ENCODE measurements at places on chromosomes 11 and 22.
A peak's percentile ranks its signal among the peaks of the same experiment; 100 is the strongest.

- DNase-seq: no peak
These were observed 24.7 kb downstream of the IGLL5 start for GRCh38 chr22:22912135-22912987.

DNA sequence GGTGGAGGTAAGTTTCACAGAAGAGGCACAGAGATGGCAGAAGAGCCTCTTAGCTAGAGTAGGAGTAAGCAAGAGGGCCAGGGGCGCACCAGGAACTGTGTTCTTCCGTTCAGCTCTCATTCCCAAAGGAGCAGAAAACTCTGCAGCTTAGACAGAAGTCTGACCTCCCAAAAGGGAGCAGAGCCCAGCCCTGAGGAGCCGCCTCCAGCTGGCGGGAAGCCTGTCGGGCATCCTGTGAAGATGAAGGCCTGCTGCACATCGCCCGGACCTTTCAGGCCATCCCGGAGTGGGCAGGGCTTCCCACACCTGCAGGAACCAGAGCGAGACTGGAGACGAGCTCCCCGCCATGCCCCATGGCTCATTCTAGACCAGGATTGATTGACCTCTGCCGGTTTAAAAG, 1102.8 kb downstream of the BRD1 start:
- no peak for DNase-seq

DNA sequence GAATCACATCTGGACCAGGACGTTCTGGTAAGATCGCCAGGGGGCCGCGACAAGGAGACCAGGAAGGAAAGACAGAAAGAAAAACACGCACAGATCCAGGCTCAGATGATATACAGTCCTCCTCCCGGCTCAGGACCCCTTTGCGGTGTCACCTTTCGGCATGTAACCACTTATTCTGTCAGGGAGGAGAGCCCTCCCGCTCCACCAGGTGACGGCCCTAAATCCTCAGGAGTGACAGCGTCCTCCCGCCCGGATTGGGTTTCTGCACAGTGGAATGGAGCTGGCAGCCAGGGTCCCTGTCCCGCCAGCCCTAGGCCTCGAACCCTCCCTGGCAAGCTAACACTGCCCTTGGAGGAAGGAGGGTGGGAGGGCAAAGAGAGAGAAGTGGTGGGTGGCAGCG, 24.3 kb upstream of the KCNQ1OT1 start:
- no peak for DNase-seq

GRCh38 chr22:17789379-17790200, 15.3 kb upstream of the BID start:
- DNase-seq: no peak

GRCh38 chr22:40463683-40464082, 93.3 kb downstream of the SGSM3 start:
- no peak for DNase-seq

- DNase-seq: no peak
These were observed 11.3 kb upstream of the SMIM38 start for GRCh38 chr11:69144316-69145049.

- DNase-seq: no peak
These were observed 62.3 kb downstream of the GAB2 start for GRCh38 chr11:78355309-78355705.

GRCh38 chr22:29702000-29702930, 17.5 kb upstream of the CABP7 start:
- no peak for DNase-seq

GRCh38 chr22:36385491-36386350, 2.0 kb downstream of the MYH9 start:
- no peak for DNase-seq

- no peak for DNase-seq
These were observed 274.7 kb downstream of the NXPE2 start for GRCh38 chr11:114953039-114953438.

- no peak for DNase-seq
These were observed 3.5 kb upstream of the PIK3C2A start for GRCh38 chr11:17211286-17211685.

GRCh38 chr11:14971865-14972580, at the start of gene CALCA:
CALCA (minus strand) TSS chr11:14972351; CDS start chr11:14971192, 1,159 bp downstream.
- peak; percentile 5 for DNase-seq

DNA sequence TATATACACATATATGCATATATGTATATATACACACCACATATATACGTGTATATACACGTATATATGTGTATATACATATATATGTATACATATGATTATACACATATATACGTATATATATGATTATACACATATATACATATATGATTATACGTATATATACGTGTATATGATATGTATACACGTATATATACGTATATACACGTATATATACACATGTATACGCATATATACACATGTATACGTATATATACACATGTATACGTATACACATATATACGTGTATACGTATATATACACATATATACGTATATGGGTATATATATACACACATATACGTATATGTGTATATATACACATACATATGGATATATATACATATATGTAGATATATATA, 62.1 kb upstream of the HMGXB4 start:
- no peak for DNase-seq

DNA sequence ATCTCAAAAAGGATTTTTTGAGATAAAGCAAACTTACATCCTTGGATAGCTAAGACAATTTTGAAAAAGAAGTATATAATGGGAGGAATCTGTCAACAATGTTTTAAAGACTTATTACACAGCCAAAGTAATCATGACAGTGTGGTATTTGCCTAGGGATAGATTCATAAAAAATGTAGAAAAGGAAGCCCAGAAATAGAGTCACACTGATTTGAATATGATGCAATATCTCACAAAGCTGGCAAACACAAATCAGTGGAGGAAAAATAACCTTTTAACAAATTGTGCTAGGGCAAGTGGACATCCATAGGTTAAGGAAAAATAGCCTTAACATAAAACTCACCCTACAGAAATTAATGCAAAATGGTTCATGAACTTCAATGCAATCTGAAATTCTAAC, 6.0 kb downstream of the XKR3 start:
- no peak for DNase-seq

DNA sequence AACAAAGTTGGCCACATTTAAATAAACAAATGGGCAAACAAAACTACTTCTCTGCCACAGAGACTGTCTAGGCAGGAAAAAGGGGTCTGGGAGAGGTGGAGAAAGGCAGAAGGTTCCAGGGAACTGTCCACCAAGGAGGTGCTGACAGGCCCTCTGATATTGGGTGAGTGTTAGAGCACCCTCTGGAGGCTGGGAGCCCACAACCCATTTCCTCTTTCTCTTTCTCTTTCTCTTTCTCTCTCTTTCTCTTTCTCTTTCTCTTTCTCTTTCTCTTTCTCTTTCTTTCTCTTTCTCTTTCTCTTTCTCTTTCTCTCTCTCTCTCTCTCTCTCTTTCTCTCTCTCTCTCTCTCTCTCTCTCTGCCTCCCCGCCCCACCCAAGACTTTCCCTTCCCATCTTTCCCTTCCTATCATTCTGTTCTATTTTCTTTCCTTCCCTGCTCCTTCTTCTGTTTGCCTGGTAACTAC, 912.8 kb downstream of the DLG2 start:
- no peak for DNase-seq

DNA sequence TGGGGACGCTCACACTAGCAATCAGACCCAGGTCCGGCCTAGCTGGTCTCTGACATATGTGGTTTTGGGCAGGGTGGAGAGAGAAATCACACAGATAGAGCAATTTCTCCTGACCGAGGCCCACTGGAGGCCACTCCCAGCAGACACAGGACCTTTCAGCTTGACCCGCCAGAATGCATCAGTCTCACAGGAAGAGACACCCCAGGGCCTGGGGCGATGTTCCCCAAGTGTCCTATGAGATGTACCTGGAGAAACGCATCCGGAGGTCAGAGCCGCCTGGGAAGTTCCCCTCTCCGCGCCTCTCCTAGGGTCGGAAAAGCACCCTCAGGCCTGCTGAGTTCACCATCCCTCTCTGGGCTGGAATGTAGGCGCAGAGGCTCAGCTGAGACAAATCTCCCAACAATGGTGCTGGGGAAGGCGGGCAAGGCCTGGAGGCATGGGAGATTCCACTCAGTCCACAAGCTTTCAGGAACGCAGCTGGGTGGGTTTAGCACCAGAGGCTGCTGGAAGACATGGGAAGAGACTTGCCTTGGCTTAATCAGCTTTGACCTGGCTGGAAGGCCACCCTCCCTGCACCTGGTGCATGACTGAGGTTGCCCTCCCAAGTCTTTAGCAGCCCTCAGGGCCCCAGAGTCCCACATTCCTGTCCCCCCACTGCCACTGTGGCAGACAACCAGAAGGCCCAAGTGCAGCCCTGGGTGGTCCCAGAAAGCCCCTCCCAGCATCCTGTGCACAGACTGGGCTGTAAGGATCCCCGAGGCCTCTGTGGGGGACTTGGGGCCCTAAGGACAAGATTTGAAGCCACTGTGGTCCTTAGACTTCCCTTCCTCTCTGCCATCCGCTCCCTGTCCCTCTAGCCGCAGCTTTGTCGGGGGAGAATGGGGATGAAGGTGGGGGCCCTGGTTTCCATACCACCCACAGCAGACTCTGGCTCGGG, 57.5 kb downstream of the RTL6 start:
- no peak for DNase-seq

DNA sequence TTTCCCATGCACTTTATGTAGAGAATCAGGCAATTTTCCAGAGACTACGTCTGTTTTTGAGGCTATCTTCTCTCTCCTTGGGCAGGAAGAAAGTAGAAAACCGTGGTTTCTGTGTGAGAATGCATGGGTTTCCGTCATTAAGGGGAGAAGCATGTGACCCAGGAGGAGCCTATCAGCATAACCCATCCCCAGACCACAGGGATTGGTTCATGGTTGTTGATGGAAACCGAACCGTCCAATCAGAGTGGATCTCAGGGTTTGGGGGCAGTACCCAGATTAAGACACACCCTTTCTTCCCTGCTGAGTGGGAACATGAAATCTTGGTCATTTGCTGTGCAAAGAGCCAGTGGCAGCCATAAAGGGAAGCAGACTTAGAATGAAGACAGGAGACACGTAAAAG, 517.8 kb downstream of the MN1 start:
- no peak for DNase-seq

DNA sequence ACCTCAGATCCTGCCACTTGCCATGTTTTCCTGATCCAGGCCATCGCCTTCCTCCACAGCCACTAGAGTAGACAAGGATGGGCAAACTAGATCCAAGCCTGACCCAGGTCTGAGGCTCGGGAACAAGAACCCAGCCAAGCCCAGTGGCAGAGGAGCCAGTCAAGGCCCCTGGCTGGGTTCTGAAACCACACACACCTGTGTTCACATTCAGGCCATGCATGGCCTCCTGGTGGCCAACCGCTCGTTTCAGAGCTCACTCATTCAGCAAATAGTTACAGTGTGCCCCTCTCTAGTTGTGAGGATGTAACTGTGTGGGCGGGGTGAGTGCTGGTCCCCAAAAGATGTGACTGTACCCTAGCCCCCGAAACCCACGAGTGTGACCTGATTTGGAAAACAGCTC, 337.6 kb downstream of the CTTN start:
- no peak for DNase-seq

GRCh38 chr22:37126882-37127281, 17.4 kb upstream of the TMPRSS6 start:
- DNase-seq: no peak

GRCh38 chr22:22938672-22939587, 51.3 kb downstream of the IGLL5 start:
- peak; percentile 7 for DNase-seq

GRCh38 chr11:119845756-119846155, 116.8 kb upstream of the NECTIN1 start:
- DNase-seq: no peak

GRCh38 chr11:76155500-76156227, 50.6 kb downstream of the WNT11 start:
- no peak for DNase-seq

DNA sequence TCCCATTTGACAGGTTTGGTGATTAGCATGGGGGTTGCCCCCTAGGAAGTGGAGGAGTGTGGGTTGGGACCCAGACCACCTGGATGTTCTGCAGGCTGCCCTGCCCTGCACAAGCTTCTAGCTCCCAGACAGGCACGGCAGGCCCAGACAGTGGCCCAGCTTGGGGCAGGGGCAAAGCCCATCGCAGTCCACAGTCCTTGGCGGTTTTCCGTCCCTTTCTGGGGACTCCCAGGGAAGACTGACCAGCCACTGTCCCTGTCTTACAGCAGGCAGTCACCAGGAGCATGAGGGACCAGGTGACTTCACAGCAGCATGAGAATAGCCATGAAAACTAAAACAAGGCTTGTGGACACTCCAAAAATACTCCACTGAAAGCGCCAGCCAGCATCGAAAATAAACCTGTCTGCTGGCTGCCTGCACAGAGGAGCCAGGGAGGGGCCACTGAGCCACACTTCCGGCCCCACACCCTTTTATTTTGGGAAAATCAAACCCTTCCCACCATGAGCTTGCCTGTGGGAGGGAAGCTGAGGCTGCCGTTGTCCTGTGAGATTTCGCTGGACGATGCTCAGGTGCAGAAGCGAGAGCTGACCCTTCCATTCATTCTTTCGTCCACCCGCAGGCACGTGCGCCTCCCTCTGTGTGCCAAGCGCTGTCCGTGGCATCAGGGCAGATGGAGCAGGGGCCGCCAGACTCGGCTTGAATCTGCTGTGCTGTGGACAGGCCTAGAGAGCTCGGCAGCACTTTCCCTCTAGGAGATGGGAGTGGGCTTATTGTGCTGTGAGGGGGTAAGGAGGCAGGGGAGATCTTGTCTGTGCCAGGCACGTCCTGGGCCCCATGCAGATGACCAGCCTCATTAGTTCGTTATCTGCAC, 28.0 kb downstream of the FADD start:
- DNase-seq: no peak

- DNase-seq: no peak
These were observed 92.5 kb upstream of the PRDM11 start for GRCh38 chr11:45053736-45054446.

GRCh38 chr22:25354456-25354855, 135.0 kb downstream of the CRYBB2 start:
- peak; percentile 19 for DNase-seq

DNA sequence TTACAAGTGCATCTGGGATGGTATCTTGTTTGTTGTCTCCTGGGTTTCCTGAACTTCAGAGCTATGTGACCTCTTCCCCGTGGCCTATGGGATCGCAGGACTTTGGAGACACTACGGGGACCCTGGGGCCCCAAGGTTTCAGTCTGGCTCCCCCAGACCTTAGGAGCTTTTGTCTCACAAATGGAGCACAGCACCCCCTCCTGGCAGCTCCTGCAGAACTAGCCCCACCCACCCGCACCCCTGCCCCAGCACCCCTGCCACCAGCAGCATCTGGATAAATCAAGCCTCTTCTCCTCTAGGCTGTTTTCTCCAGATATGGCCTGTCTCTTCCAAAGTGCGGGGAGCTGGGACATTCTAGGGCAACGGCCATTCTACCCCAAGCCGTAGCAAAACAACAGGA, 10.4 kb downstream of the RCOR2 start:
- no peak for DNase-seq

- no peak for DNase-seq
These were observed 25.4 kb downstream of the IGF2 start for GRCh38 chr11:2113776-2114175.
